ENCODE measurements at places on chromosomes 16 and 17.

- no peak for DNase-seq
Measured at GRCh38 chr16:84043486-84044117, 1.0 kb upstream of the SLC38A8 start.

- no peak for DNase-seq
Measured at GRCh38 chr17:34249061-34249460, 6.0 kb upstream of the CCL2 start.

DNA sequence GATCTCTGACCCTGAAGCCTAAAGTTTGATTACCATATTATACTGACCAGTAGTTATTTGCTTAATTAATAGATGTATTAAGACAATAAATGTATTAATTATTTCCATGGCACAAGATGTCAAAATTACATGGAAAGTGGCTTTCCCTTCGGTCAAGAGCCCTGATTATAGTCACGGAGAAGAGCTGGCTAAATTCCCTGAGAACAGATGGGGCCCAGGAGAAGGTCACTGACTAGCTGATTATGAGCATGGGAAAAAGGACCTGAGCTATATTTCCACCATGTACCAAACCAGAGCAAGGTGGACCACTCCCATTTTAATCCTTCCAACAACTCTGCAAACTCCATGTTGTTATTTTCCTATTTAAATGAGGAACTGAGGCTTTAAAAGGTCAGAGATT is 12.9 kb upstream of the MYO18A start:
- DNase-seq, result no peak

- no peak for DNase-seq
Measured at GRCh38 chr16:667113-667779, 686 bp upstream of the RHOT2 start.

GRCh38 chr17:14826358-14826757 is 438.8 kb downstream of the PMP22 start:
- DNase-seq, result no peak

GRCh38 chr17:4229627-4230541 is 33.9 kb downstream of the ANKFY1 start:
- DNase-seq, result peak; percentile 94

DNA sequence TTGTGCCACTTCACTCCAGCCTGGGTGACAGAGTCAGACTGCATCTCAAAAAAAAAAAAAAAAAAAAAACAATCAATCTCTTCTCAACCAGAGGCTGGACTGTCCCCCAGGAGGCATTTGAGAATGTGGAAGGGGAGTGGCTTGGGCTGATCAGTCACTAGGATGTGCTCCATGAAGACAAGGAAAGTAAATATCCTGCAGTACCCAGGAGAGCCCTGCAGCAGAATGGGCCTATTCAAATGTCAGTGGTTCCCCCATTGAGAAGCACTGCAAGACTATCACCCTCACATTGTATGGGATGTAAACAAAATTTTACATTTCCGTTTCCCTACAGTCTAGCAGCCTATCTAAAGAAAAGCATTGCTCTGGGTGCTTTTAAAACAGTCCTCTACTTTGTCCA is 70.3 kb downstream of the DNAH9 start:
- DNase-seq, result no peak

DNA sequence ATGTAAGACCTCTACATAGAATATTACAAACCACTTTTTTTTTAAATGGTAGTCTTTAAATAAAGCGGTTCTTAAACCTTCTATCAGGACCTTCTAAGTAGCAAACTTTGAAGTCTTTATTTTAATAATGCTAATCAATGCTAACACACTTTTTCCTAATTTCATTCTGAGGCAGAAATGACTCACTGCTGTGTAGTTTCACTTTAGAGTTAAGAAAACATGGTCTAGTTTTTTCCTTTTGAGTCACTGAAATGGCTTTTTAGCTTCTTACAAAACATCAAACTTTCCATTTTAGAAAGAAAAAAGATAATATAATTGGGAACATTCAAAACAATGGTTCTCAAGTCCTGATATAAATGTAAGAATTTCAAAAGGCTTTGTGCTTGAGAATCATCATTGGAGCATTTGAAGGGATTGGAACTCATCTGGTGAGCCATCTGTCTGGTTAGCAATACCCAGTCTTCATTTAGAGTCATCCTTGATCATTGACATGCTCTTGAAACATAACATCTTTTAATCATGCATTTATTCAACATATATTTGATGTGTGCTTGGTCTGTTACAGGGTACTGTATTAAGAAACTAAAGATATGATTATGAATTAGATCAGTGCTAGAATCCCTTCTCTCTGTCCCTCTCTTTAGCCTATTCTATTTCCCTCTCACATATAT is 258.3 kb upstream of the MON1B start:
- peak; percentile 18 for DNase-seq

- no peak for DNase-seq
Measured at GRCh38 chr16:56312028-56312300, 113.4 kb downstream of the AMFR start.

DNA sequence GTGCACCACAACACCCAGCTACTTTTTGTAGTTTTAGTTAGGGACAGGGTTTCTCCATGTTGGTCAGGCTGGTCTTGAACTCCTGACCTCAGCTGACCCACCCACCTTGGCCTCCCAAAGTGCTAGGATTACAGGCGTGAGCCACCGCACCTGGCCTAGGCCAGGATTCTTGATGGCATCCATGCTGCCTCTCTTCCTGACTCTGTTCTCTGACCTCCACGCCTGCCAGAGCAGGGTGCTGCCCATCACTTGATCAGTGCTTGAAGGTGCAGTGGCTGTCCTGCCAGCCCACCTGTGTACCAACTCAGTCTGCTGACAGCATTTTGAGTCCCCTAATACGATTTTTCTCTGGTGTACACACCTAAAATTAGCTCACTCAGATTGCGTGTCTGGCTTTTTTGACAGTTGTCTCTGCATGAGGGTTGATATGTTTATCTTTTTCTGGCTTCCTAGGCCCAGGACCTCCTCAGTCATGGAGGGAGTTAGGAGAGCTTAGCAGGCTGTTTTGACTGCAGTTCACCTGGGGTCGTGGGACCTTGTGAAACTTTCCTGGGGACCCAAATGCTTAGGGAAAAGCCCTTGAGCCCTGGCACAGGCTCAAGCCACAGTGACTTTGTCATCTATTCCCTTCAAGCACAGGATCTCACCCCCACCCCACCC is 5.9 kb downstream of the HAS3 start:
- no peak for DNase-seq

DNA sequence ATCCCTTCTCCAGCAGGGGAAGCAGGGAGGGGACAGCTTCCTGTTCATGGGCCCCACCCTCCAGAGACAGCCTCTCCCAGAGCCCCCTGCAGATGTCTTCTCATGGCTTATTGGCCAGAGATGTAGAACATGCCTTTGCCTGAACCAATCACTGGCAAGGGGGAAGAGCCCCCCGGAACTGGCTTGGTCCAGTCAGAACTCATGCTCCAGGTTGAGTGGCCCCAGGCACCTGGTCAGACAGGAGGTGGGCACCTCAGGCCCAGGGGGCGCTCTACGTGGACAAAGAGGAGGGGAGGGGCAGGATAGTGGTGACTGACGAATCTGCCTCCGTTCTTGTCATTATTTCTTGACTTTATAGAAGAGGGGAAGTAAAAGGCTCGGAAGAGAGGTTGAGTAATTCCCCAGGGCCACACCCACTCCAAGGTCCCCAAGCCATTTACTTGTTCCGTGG is 23.6 kb downstream of the RAB11FIP4 start:
- DNase-seq, result no peak

DNA sequence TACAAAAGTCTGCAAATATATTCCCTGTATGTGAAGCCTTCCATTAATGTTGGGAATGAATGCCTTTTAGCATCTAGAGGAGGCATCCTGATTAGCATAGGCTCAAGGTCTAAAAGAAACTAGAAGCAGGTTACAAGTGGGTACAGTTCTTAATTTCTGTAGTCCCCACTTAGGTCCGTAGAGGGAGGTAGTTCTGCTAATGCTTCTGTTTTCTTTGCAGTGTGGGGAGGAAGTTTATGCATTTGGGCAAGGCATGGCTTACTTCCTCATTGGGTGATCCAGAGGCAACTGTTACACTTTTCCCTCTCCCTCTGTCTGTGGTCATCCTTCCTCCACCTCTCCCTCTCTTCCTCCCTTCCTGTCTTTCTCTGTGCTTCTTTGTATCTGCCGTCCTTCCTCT is 108.4 kb upstream of the ZKSCAN2 start:
- DNase-seq, result no peak

- DNase-seq, result peak; percentile 69
Measured at GRCh38 chr17:42895185-42895555, 5.4 kb upstream of the G6PC1 start.

- DNase-seq, result peak; percentile 56
Measured at GRCh38 chr16:30368122-30368791, 2.0 kb downstream of the TBC1D10B start.

GRCh38 chr17:6079155-6079888 is 9.1 kb downstream of the WSCD1 start:
- no peak for DNase-seq

GRCh38 chr17:47810901-47811635 is 10.5 kb downstream of the OSBPL7 start:
- DNase-seq, result no peak

DNA sequence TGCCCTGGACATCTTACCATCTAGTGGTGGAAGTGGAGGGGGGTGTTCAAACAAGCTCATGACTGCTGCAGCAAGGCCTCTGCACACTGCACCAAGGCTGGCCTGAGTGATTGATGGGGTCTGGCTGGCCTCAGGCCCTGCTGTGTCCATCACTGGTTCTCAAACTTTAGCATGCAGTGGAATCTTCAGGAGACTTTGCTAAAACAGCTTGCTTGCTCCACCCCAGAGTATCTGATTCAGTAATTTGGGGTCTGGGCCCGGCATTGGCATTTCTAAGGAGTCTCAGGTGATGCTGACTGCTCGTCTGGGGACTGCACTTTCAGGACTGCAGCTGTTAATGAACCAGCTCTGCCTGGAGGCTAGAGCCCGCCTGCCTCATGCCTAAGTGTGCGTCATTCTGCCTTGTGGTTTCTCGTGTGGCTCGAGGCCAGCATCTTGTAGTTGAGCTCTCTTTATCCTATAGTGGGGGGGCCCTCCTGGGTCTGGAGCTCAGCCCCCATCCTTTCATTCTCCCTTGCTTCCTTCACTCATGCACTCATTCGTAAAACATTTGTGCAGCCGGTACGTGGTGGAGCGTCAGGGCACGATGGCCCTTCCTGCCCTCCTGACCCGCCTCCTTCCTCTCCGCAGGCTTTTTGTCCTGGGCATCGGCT is 4.1 kb downstream of the MGAT5B start:
- DNase-seq, result peak; percentile 95

DNA sequence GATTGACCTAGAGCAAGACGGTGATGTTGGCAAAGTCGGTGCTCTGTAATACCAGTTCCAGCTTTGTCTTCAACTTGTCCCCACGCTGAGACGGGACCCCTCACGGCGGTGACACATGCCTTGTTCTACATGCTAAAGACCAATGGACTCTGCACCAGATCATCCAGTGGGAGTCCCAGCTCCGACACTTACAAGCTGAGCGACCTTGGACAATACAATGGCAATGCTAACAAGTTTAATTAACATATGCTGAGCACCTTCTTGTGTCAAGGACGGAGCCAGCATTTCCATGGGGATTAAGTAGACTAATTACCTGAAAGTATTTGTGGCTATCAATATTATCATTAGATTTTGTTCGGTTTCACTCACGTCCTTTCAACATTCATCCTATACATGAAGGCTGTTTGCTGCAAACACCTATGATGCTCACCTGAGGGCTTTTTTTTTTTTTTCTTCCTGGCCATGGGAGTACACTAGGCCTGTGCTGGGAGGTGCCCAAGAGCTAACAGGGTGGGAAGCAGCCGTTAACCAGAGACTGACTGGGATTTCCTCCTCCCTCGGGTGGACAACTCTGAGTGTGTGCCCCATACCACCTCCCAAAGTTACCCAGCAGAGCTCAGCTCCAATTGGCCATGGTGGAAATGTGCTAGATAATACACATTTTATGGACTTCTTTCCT is 308.6 kb upstream of the ZFHX3 start:
- no peak for DNase-seq

GRCh38 chr16:7316281-7316888 is 16.3 kb upstream of the RBFOX1 start:
- DNase-seq, result no peak

GRCh38 chr16:31395647-31396046 is 2.5 kb downstream of the ITGAD start:
- DNase-seq, result no peak

- peak; percentile 78 for DNase-seq
Measured at GRCh38 chr17:40803617-40804082, 3.9 kb upstream of the KRT28 start.

- no peak for DNase-seq
Measured at GRCh38 chr16:89759746-89760340, 38.5 kb downstream of the ZNF276 start.

DNA sequence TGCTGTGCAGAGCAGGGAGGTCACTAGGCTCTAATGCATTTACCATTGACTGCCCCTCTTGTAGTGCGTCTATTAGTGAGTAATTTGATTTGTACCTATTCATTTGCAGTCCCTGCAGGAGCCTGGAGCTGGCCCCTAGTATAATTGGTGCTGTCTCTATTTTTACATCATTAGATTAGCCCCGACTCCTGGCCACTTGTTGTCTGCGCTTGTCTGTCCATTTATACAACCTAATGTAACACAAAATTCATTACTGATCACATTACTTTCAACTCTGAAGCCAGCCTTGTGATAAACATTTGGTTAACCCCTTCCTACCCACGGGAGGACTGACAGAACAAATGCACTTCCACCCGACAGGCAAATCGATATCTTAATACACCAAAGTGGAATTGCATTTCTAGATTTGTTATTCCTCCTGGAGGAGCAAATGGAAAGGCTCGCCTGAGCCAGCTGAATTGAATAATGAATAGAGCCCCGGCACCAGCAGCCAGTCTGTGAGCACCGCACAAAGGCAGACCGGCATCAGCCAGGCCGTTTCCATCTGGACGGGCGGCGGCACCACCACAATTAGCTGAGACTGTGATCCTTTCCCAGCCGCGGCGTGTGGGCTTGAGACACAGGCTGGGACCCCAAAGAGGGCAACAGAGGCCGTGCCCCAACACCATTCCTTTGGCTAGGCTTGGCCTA is 18.7 kb upstream of the TBX2 start:
- DNase-seq, result no peak

DNA sequence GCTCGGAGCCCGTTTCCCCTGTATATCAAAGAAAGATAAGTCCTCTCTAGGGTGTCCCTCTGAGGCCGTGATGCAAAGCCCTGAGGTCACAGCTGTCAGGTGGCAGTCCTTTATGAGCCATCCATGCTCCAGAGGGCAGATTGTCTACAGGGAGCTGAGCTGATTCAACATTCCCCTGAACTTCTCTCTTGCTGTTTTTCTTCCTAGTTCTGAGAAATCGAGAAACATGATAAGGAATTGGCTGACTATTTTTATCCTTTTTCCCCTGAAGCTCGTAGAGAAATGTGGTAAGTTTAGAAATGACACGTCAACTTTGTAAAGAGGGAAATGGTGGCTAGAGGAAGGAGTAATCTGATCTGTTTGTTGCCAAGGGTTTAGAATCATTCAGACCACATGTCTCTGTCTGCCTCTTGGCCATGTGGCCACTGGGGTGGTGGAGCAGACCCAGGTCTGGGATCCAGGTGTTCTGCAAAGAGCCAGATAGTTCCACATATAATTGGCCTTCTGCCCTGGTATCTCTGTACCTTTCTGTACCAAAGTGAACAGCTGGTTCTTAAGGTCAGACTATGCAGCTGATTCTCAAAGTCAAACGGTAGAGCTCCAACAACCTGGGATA is 3.5 kb downstream of the CTNS start:
- DNase-seq, result peak; percentile 89

- peak; percentile 77 for DNase-seq
Measured at GRCh38 chr17:19728084-19728495, 11.7 kb upstream of the SLC47A2 start.

- DNase-seq, result no peak
Measured at GRCh38 chr17:42408061-42408460, 15.0 kb downstream of the CAVIN1 start.

All from choroid plexus epithelial cell (primary cell).